ENCODE measurements at places on chromosomes 4 and X.

DNA sequence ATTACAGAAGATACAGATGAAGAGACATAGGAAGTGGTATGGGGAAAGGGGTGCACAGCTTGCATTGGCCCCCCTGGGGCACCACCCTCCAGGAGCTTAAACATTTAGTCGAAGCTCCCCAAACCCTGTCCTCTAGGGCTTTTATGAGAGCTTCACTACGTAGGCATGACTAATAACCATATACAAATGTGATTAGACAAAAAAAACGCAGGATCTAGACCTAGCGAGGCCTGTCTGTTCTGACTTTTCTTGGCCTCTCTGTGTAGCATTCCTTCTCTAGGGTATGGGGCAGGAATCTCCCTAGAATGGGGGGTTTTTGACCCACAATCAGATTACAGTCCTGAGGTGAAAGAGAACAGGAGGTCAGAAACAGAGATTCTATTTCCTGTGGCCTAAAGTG is 293.7 kb upstream of the GALNTL6 start:
- no peak for DNase-seq

DNA sequence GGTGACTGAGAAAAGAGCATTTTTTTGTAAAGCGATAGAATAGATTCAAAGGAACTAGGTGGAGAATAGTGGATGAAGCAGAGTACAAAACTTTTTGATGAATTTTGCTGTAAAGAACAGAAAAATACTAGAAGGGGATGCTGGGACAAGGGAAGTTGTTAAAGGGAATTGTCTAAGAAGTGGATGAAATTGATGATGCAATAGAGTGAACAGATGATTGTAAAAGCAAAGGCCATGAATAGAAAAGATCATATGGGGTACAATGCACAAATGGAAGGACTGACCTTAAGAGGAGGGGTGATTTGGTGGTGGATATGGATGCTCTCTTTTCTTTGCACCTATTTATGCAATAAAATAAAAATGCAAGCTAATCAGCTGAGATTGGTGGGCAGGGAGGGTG is 262.7 kb upstream of the MAD2L1 start:
- DNase-seq, result no peak

DNA sequence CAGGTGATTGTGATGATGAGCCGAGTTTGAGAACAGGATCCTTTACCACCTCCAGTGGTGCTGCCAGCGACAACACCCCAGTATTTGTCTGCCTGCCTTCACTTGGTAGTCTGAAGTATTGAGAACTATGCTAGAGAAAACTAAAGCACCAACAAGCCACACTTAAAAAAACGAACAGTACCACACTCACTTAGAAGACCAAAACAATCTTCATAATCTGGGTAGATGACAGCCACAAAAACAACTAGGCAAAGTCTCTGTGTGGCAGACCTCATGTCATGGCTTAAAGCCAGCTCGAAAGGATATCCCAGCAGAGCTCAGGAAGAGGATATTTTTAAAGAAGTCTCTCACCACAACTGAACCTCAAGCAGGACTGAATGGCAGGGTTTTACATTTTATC is 236.0 kb downstream of the GPC3 start:
- DNase-seq, result no peak

- DNase-seq, result no peak
These were observed 24.8 kb downstream of the SMIM20 start for GRCh38 chr4:25938787-25939186.

GRCh38 chrX:88982933-88983332 is 235.9 kb downstream of the CPXCR1 start:
- no peak for DNase-seq
